ENCODE measurements at places on chromosomes 3 and 15.
A peak's percentile ranks its signal among the peaks of the same experiment; 100 is the strongest.

- no peak for DNase-seq
Measured at GRCh38 chr3:106685745-106686144, 691.5 kb upstream of the CCDC54 start.

DNA sequence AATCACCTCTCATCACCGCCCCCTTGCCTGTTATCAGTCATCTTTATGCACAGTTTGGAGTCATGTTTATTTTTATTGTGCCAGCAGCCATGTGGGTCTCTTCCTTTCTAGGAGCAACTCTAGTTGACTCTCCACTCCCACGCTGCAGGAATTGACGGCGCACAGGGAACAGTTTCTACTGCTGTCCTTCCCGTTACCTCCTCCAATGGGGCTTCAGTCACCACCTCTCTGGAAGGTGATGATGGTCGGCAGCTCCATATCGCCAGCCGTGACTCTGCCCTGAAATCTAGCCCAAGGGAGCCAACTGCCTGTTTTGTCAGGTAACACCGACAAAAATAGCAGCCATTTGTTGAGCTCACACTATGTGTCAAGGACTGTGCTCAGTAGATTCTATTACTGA, 35.6 kb upstream of the FAM107A start:
- DNase-seq = no peak

- no peak for DNase-seq
Measured at GRCh38 chr3:62028236-62028635, 345.1 kb downstream of the FEZF2 start.

GRCh38 chr15:54387799-54388198, 409.6 kb downstream of the UNC13C start:
- no peak for DNase-seq

DNA sequence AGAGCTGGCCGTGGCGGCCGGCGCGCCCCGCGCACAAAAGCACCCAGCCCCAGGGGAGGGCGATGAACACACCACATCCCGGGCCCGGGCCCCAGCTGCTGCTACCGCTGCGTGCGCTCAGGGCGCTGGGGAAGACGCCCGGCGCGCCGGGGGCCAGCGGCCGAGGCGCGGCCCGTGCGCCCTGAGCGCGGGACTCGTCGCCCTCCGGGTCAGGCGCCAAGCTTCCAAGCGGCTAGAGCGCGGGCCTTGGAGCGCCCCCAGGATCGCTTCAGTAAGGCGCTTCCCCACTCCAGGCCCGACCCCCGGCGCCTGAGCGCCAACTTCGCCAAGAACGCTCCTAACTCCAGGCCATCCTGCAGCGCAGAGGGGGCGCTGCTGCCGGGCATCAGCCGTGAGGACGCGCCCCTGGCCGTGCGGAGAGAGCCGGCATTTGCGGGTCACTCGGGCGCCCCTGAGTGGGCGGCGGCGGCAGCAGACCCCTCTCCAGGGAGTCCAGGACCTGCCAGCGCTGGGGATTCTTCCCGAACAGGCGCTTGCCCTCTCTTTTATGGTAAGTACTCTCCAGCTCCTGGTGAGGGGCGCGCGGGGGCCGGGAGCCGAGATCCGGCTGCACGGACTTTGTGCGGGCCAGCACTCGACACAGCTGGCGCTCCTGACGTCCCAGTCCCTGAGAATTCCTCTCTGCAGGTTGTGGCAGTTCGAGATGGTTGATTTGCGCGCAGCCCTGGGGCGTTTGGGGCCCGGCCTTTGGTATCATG, 475 bp downstream of the SPSB4 start:
- peak; percentile 74 for DNase-seq

GRCh38 chr3:30004481-30004880, 601.9 kb upstream of the TGFBR2 start:
- no peak for DNase-seq

GRCh38 chr3:115551016-115551415, 72.3 kb upstream of the GAP43 start:
- no peak for DNase-seq

GRCh38 chr3:57464801-57465200, 79.3 kb downstream of the DNAH12 start:
- no peak for DNase-seq

DNA sequence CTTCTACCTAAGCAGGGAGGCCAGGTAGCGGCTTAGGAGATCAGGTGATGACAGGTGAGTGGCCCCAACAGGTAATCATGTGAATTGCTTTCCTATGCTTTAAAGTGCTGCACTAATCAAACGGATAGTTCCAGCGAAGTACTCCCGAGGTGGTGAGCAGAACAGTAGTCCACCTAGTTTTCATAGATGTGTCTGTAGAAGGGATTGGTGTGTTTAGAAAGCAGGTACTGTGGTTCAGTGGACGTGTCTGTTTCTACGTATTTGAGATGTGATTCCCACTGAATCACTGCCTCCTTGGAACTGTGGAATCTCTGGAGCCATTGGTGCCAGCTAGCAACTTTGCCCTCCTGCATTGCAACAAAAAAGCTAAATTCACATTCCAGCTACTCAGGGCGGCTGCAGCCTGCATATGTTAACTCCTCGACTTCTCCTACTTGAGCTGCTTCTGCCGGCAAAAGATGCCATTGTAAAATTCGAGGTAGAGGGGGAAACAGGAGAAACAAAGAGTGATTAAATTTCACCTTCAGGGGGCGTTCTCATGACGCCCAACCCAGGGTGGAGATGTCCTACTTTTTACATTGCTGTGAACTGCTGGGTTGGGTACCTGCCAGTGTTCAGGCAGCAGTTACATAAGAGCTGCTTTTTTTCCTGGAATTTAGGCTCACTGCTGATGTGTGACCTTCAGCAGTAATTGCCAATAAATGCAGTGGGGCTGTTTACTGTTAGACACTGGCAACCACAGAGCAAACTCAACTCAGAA, 227.3 kb downstream of the ITPR1 start:
- DNase-seq = peak; percentile 15

- DNase-seq = no peak
Measured at GRCh38 chr3:140456974-140457373, 220.9 kb upstream of the TRIM42 start.

GRCh38 chr3:149020839-149021252, 29.5 kb downstream of the GYG1 start:
- no peak for DNase-seq

DNA sequence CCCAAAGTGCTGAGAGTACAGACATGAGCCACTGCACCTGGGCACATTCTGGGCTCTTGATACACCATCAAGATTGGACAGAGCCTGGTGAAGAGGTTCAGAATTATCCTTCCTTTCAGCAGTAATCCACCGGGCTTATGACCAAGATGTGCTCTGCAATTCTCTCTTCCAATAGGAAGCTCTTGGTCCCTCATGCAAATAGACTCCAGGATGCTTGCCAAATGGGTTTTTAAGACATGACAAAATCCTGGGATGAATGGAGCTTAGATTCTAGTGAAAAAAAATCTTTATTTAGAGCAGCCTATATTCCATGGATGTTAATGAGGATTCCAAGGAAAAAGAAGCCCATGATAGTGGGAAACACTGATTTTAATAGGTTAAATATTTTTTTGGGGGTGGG, 119.1 kb downstream of the SV2B start:
- no peak for DNase-seq

DNA sequence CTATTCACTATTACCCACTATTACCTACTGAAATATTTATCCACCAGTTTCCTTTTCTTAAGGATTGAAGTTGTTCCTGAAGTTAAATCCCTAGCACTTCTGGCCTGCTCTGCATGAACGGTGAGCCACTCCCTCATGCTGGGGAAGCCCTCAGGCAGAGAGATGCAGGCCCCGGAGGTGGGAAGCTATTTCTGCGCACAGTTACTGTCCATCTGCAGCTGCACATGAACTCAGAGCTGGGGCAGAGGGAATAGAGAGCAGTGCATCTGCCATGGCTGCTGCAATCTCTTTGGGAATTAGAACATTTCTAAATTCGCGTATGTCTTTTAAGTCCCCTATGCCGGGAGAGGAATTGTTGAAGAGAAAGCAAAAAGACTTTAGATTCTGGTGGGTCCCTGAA, 6.3 kb upstream of the GALNT15 start:
- no peak for DNase-seq

DNA sequence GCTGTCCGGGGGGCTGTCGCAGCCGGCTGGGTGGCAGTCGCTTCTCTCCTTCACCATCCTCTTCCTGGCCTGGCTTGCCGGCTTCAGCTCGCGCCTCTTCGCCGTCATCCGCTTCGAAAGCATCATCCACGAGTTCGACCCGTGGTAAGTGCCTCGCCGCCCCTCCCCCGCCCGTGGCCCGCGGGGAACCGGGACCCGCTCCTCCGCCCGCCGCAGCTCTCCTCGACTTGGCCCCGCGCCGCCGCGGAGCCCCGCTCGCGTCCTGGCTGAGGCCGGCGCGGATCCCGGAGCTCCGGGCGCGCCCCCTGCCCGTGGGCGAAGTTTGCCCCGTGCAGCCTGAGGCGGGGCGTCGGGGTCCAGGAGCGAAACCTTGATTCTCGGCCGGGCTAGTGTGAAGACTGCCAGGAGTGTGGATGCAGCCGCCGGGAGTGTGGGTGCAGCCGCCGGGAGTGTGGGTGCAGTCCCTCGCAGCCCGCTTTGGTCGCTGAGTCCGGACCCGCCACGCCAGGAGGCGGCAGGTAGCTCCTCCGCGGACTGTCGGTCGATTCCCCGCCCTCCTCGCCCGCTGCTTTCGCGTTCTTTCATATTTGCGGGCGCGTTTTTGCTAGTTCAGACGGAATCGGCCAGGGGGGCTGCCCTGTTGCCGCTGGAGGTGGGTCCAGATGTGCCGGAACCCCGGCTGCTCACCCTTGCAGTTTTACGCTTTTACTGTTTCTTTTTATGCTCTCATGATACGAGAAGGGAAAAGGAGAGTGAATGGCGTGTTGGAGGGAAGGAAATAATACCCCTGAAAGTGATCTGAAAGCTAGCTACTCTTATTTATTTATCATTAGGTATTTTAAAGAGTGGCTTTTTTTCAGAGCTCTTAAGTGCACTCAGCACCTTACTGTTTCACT, 692 bp downstream of the STT3B start:
- peak; percentile 66 for DNase-seq

- no peak for DNase-seq
Measured at GRCh38 chr3:49351521-49352011, 6.6 kb downstream of the GPX1 start.

GRCh38 chr3:155870945-155871745, 695 bp downstream of the GMPS start:
- DNase-seq = peak; percentile 33

DNA sequence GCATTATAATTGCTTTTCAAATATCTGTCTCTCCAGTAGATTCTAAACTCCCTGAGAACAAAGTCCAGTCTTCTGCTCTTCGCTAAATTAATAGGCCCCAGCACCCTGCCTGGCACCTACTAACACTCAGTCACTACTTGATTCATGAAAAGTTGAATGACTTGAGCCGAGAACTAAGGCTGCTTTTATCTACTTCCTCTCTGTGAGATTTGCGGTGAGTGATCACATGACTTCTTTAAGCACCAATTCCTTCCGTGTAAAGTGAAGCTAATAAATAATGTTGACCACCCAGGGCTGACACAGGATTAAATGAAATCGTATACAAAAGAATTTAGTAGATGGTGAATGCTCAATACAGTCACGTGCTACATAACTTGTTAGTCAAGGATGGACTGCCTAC, 44.6 kb upstream of the PGPEP1L start:
- DNase-seq = no peak

GRCh38 chr3:46892285-46893145, 15.0 kb downstream of the PTH1R start:
- peak; percentile 15 for DNase-seq

DNA sequence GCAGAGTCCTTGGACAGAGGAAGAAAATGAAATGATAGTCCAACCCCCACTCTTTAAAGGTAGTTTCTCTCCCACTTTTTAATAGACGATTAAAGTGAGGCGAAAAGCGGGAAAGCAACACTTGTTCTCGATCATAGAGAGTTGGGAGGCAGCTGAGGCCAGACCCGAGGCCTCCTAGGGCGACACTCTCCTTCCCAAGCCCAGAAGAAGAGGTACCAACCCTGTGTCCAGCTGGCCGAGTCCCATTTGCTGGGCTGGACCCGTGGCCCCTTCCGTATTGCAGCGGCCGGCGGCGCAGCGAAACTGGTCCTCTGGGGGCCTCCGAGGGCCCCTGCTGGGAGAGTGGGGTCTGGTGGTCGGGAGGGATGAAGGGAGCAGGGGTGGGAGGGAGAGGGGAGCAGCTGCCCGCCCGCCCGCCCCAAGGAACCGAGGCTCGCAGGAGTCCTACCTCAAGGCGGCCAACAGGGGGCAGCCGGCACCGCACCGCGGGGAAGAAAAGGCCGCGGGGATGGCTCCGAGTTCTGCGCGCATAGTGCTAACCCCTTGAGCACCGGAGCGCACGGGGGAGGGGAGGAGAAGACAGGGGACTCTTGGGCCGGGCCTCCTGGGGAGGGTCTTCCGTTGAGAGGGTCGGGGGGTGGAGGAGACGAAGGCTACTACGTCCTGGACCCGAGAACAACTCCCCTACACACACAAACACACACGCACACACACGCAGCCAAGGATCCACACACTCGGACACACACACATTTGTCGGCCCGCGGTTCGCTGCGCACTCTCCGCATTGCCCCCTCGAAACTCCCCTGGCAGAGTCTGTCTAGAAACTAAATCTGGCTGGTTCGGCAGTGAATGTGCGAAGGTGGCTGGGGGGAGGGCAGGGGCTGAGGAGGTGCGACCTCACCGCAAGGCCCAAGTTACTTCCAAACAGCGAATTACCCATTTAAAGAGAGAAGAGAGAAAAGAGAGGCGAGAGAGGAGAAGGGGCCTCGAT, 2.0 kb downstream of the WNT5A start:
- DNase-seq = peak; percentile 15

GRCh38 chr15:82677720-82678323, 30.7 kb upstream of the CPEB1 start:
- no peak for DNase-seq

DNA sequence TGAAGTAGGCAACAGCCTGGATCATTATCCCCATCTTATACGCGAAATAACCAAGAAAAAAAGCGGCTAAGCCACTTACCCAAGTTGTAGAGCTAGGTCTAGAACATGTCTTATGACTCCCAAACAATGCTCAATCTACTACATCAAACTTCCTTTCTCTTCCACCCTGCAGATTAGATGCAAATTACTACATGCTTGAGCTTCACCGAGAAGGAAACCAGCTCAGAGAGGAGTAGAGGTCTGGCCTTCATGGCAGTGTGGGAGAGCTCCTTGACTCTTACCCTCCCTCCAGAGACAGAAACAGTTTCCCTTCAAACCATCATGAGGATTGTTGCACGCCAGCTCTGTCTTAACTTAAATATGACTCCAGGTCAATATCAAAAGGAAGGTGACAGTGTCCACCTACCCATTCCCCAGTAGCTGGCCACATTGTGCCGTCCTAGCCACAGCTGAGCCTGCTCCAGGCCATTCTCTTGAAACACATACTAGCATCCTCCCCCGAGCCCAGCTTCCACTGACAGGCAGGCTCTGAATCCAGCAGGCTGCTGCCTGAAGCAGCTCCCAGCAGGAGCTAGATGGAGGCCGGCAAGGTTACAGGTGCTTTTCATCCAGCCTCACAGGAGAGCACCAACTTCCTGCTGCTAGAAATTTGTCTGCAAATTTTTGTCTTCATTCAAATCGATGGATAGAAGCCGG, 56.8 kb downstream of the CPN2 start:
- no peak for DNase-seq

GRCh38 chr3:126263539-126263938, 83.2 kb upstream of the ALDH1L1 start:
- DNase-seq = no peak

GRCh38 chr3:141123677-141124410, 72.7 kb downstream of the SPSB4 start:
- no peak for DNase-seq

GRCh38 chr3:66592927-66593625, 92.3 kb upstream of the LRIG1 start:
- no peak for DNase-seq

GRCh38 chr3:191502583-191502982, 41.6 kb downstream of the PYDC2 start:
- DNase-seq = no peak

All from NCI-H1417 (cell line).